ENCODE measurements at places on chromosomes 7 and 10.

DNA sequence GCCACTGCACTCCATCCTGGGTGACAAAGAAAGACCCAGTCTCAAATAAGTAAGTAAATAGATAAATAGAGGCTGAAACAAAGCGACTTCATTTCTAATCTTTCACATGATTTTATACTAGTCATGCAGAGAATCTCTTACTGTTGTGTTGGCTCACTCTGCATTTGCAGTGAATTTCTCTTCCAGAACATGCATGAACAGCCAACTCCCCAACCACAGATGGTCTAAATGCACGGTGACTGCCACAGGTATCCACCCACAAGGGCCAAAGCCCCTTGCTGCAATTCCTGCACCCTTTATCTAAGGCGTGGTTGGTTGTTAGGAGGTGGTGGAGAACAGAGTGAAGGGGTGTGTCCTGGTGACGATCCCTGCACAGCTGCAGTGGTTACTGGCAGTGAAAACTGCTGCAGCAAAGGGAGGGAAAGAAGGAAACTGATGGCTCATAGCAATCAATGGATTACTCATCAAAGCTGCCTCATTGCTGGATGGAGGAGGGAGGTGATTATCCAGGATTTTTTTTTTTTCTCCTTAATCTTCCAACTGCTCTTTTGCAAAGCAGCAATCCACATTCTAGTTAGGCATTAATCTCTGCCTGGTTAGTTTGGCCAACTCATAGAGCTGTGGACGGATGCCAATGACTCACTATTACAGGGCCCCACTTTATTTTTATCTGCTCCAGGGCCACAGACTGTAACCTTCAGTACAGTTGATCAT is 50.6 kb downstream of the PRTFDC1 start:
- DNase-seq, result no peak

DNA sequence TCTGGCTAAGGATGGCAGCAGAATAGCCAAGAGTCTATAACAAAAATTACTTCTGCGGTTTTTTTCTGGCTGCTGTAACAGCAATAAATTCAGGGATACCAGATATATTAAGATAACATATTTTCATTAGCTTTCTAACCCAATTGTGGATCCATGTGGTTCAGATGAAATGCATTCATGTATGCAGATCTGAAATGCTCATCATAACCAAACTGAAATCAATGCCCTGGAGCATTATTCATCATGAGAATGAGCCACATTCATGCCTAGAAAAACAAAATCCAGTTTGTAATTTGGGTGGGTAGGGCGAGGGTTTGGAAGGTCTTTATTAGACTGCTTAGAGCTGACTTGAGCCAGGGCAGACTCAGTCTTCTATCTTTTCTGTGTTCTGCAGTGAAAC is 69.8 kb upstream of the SEMA3A start:
- no peak for DNase-seq

GRCh38 chr7:101171442-101171837 is 6.1 kb upstream of the VGF start:
- DNase-seq, result no peak

DNA sequence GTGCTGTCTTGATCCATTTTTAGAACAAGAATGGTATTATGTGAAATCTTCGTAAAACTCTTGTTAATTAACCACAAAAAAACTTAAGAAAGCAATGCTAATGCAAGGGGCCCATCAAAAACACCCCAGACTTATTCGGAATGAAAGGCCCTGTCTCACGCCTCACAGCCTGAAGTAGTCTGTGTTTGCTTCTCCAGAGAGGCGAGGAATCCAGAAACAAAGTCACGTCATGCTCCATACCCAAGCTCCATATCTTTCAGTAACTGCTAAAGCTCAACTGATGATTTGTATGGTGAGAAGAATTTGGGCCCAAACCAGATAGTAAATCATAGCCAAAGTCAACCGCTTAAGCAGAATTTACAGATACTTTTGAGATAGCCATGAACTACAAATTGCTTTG is 155.4 kb downstream of the ATE1 start:
- no peak for DNase-seq

- DNase-seq, result no peak
These were observed 170.0 kb downstream of the SLC25A13 start for GRCh38 chr7:96151889-96152288.

DNA sequence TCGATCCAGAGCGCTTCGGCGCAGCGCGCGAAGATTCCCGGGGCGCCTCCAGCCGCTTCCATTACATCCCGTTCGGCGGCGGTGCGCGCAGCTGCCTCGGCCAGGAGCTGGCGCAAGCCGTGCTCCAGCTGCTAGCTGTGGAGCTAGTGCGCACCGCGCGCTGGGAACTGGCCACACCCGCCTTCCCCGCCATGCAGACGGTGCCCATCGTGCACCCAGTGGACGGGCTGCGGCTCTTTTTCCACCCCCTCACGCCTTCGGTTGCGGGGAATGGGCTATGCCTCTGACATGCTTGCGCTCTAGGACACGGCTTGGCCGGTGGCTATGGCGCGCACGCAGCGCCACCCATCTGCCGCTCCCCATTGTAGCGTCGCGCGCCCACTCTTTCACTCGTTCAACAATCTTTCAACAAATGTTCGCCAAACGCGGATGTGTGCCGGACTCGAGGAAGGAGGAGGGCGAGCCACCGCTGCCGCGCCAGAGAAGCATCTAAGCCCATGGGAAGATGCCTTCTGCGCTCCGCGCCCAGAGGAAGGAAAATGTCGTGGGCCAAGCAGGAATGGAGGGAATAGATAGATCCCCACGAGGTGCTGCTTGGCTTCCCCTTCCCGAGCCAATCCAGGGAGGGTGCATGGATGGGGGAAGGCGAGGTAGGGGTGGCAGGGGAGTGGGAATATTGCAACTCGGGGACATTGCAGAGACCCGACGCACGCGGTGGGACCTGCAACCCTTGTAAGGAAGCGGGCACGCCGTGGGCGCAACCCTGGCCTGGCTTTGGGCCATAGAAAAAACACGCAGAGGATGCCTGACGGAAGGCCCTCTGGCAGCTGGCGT is 5.1 kb upstream of the CYP26A1 start:
- DNase-seq, result no peak

GRCh38 chr7:65475040-65475726 is 101.5 kb downstream of the ZNF92 start:
- no peak for DNase-seq

DNA sequence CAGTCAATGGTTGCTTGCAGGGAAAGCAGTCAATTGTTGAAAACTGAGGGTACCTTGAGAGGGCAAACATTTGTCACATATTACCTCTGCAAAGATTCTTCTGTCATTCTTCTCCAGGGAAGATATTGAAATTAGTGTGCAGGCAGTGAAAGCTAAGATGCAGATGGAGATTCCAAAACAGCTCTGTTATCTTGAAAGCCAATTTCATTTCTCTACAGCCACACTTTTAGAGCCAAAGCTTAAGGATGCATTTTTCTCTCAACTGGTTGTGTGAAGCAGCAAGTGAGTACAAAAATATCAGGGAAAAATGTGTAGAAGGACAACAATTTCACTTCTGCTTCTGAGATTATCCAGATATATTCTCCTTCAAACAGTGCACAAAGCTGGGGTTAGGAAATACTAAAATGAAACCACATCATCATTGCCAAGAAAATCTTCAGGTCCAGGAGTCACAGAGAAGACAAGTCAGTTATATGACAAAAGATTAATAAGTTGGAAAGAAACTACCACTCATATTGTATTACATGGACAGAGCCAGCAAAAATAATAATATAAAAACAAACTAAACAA is 16.3 kb downstream of the SGMS1 start:
- DNase-seq, result no peak

GRCh38 chr10:104333032-104333727 is 5.1 kb downstream of the ITPRIP start:
- DNase-seq, result no peak

DNA sequence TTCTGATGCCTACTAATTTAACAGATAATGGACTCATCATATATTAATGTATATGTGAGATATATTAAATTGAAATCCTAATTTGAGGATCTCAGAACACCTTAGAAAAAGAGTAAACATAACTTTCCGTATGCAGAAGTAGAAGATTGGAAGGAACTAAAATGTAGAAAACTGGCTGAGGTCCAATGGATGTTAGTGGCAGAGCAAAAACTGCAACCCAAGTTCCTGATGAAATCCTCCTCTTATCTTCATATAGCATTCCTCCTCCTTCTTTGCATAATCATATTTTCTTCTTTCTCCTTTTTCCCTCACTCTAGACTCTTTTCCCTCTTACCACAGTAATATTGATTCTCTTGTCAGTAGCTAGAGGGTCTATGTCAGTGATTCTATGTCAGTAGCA is 6.0 kb downstream of the INA start:
- no peak for DNase-seq

GRCh38 chr10:131099028-131099726 is 212.3 kb downstream of the TCERG1L start:
- no peak for DNase-seq

GRCh38 chr7:15621468-15621867 is 59.7 kb upstream of the AGMO start:
- DNase-seq, result no peak

DNA sequence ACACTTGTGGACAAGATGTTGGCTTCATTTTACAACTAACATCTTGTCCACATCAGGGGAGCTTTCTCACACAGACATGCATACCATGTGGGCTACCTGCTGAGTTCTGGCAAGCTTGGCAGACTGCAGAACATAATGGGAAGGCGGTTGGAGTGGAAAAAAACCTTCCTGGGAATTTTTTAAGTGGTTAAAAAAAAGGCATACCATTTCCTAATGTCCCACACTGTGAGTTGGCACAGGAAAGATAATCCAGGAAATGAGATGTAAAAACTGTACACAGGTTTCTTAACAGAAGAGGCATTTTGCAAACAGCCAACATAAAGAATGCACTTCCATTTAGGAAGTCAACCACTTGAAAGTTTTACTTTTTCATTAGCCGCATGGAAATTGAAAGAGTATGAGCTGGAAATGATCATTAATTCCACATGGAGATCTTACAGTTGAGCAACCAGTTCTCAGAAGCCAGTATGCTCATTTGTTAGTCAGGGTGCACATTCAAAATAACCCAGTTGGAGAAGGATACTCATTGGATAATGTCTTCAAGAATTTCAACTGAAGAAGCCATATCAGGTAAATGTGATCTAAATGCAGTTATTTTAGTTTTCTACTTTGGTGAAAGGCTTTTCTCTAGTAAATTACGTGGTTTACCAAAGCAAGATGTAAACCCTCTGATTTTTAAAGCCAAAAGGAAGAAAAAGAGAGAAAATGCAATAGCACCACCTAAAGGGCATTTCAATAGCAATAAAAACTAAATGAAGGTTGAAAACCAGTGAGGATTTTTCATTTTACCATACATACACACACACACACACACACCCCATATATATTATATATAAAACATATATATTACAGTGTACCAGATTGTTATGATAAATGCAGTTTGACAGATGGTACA is 194.0 kb downstream of the TAX1BP1 start:
- DNase-seq, result no peak

GRCh38 chr10:89302625-89303024 is 779 bp downstream of the IFIT2 start:
- no peak for DNase-seq

DNA sequence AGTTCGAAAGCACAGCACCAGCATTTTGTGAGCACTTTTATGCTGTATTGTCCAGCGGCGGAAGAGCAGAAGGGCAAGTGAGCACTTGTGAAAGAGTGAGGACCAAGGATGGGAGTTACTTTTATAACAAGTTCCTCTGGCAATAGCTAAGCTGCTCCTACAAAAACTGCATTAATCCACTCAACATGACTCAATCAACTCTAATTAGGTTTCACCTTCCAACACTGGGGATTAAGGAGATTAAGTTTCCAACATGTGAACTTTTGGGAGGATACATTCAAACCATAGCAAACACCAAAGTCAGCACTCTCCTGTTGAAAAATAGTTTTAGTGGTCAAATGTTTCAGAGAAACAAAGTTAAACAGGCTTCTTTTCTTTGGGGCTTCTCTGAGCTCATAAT is 844.5 kb downstream of the REEP3 start:
- DNase-seq, result no peak

DNA sequence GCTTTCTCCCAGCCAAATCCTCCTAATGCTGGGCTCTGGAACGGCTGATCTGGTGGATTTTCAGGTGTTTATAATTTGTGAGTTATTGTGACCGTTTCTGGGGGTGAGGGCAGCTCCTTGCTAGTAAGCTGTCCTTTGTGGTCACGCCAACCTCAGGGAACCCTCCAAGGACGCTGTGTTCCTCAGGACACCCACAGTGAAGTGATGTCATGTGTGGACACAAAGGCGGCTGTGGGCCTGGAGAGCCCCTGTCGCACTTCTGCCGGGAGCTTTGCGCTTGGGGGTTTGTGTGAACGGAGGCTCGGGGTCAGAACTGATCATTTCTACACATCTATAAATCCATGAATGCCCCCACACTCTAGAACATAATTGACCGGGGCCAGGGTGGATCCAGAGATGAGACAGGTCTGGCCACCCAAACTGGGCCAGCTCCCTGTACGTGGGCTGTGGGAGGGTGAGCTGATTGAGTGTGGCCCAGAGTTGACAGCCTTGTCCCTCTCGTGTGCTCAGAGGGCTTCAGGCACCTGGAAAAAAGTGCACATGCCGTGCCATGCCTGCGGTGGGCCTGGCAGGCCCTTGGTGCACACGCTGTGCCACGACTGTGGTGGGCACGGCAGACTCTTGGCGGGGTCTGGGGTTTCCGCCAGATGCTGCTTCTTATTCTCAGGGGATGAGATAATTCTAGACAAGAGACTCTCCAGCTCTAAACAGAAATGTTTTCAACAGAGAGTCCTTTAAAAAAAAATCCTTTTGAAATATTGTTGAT is 130.2 kb downstream of the VIPR2 start:
- DNase-seq, result no peak

- DNase-seq, result no peak
These were observed 172.5 kb downstream of the CCDC7 start for GRCh38 chr10:32618482-32618881.
